NCI-H1930 (cell line): ENCODE measurements at places on chromosomes 1 and 21.
A peak's percentile ranks its signal among the peaks of the same experiment; 100 is the strongest.

DNA sequence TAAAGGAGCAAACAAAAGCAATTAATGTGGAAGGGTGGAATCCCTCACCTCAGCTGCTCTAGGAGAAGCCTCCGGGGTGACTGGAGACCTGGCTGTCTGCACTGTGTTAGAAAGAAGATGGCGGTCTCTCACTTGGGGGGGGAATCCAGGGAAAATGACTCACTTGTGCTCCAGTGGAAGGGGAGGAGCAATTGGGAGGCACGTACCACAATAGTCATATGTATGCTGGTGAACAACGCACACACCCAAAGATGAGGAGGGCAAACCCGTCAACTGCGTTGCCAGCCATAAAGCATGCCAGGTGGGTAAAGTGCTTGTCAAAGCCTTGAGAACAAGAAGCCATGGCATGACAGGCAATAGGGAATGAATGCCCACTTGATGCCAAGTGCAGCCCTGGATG, 22.1 kb downstream of the PLEKHA6 start:
- no peak for DNase-seq

DNA sequence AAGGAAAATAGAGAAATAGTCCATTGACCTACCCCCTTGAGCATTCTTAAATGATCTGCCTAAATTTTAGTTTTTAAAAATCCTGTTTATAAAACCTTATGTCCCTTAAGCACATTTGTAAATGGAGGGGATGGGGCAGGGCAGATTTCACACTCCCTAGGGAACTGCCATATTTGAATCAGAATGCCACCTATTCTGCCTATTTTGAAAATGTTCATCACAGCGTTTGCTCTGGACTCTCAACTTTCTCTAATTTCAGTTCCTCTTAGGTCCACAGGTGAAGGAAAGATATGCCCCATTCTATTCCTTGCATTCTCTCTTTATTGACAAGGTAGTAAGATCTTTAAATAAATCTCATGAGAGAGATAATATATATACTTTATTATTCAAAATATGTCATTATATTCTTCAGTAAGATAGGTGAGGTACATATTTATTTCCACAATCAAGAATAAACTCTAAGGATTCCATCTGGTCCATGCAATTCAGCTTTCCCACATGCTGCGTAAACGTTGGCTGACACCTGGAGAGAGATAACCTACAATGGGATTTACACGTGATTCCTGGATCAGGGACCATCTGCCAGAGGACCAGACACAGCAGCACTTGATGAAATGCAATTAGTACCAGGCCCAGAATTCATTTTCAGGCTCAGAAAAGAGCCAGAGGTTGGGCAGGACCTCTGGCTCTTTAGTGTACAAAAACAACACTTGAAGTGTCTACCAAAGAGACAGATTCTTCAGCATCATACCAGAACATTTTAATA, 1.2 kb upstream of the LPGAT1 start:
- no peak for DNase-seq

GRCh38 chr1:84267476-84267875, 34.0 kb upstream of the SAMD13 start:
- DNase-seq, result no peak

GRCh38 chr1:59025201-59025600, 241.4 kb upstream of the JUN start:
- no peak for DNase-seq

- DNase-seq, result no peak
Measured at GRCh38 chr1:7467476-7468175, 303.5 kb upstream of the VAMP3 start.

- DNase-seq, result peak; percentile 54
Measured at GRCh38 chr1:219927956-219928790, at the start of gene SLC30A10. SLC30A10 (minus strand) TSS chr1:219928557; CDS start chr1:219928440, 117 bp downstream.

- no peak for DNase-seq
Measured at GRCh38 chr1:207944571-207944970, 33.6 kb upstream of the CD34 start.

DNA sequence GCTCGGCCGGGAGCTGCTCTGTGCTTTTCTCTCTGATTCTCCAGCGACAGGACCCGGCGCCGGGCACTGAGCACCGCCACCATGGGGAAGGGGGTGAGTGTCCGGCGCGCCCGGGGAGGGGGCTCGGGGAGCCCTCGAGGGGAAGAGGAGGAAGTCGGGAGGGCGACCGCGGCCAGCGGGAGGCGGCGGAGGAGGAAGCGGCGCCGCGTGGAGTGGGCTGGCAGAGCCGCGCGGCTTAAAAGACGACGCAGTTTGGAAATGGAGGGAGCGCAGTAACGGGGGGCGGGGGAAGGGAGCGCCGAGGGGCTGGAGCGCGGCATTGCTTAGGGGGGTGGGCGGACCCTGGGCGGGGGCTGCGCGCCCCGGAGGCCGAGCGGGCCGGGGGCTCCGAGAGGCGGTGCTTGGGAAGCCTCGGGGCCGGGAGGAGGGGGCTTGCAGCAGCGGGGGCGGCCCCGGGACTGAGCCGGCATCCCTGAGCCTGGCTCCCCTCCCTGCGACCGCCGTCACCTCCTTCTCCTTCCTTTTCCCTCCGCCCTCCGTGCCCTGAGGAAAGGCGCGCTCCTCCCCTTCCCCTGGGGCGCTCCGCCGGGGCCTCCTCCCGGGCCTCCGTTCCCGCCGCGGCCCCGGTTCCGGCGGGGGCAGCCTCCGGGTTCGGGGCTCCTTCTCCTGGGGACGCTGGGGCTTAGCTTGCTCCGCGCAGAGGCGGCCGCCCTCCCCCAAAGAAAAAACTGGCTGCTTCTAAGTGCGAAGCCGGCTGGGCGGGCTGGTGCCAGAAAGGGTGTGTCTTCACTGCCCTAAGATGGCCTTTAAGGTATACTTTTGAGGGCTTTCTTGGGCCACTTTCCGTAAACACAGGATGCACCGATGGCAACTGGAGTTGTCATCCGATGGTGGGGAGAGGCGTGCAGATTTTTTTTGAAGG, 648 bp downstream of the ATP1A1 start:
- DNase-seq, result no peak

GRCh38 chr21:15365751-15366392, 301.1 kb upstream of the NRIP1 start:
- DNase-seq, result no peak

DNA sequence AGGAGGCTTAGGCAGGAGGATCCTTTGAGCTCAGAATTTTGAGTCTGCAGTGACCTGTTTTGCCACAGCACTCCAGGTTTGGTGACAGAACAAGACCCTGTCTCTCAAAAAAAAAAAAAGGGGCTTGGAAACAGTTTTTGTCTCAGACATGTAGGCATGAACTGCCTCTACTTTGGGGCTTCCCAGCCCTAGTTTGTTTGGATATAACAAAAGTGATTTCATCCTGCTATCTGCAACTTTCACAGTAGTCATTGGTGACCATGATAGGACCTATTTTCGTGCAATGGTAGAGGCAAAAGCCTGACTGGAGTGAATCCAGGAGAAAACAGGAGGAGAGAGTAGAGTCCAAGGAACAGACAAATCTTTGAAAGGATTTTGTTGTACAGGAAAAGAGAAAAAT, 20.3 kb upstream of the EVI5 start:
- DNase-seq, result no peak

DNA sequence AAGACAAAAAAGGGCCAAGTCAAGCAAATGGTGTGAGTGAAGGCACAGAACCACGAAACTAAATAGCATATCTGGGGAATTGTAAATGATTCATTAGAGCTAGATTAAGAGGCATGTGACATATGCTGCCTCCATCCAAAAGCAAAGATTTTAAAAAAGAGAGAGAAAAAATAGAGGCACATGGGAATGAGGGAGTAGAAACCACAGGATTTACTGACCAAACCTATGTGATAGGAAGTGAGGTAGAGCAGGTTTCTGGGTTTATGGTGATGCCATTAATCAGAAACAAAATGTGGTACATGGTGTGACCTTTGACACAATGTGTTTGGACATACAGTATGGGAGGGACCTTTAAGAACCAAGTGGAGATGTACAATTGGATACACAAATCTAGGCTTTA, 13.6 kb downstream of the C1orf52 start:
- DNase-seq, result no peak

DNA sequence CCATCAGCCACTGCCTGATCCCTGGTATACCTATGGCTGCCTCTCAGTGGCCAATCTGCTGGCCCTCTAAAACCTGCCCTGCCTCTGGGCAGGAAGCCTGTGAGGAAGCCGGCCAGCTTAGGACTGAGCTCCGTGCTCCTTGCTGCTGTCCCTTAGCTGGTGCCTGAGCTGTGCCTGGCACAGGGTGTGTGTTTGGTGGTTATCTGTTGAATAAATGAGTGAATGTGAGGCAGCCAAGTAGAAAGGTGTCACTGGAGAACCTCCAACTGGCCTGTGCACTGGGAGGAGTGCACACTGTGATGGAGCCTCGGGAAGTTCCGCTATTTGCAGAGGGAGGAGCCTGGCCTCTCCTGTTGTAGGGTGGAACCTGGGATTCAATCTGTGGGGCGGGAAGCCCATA, 63.4 kb upstream of the STUM start:
- DNase-seq, result no peak

DNA sequence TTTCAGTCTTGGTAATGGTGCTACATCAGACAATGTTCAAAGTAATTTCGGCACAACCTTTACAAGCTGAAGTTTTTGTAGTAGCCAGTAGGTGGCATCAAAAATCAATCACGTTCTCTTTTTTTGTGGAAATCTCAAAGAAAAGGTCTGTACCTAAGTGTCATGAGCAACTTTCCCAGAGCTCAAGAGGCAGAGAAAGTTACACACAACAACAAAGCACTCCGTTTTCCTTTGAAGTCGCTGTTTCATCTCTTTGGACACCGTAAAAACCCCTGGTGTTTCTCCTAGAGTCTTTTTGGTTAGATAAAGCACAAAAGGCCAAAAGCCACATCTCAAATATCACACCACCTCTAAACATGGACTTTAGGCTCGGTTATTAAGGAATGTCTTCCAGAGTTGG, 131.6 kb downstream of the LHX8 start:
- peak; percentile 8 for DNase-seq

GRCh38 chr1:58573705-58574591, 3.1 kb downstream of the TACSTD2 start:
- DNase-seq, result no peak

DNA sequence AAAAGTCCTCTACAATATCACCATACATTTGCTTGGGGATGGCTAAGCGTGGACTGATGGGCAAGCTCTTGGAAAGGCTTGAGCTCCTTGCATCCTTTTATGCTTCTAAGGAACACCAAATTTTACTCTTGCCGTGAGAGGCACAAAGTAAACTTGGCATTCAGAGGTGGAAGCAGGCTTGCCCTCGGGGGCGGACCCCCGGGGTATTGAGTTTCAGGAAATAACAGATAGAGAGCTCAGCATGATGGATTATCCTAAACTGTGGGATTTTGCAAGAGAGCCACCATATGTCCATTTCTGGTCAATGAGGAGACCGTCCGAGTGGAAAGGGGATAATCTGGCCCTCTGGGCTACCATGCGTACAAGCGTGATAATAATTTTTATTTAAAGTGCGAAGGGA, 14.0 kb downstream of the IFI16 start:
- DNase-seq, result no peak

DNA sequence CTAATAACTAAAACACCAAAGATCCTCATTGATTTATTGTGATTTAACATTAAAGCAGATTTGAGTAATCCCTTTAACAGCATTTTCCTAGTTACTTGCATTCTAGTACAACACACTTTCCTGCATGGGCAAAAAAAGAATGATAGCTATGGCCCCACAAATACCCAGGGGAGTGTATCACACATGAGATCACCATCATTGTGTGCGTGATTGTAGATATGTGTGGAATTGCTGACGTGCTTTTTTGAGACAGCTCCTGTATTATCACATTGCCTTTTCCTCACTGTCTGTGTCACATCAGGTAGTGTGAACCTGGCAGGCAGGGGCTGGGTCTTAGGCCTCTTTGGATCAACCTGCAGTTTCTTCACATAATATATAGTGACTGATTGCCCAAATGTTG, 48.5 kb upstream of the SAMD13 start:
- DNase-seq, result no peak

DNA sequence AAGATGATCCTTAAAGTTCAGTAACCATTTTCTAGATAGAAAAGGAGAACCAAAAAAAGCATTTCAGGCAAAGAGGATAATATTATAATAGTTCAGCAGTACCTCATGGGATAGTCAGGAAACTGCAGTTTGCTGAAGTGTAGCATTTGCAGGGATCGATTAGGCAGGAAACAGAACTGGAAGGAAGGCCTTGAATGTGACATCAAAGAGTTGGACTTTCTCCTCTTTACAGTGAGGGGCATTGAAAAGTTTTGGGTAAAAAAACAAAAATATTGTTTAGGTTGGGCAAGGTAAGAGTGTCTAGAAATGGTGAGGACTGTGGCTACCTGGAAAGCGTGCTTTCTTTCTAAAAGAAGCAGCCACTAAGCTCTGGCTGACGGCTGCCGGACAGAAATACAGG, 8.0 kb upstream of the IRF6 start:
- no peak for DNase-seq

GRCh38 chr1:234617986-234618736, 8.2 kb upstream of the IRF2BP2 start:
- no peak for DNase-seq

- DNase-seq, result no peak
Measured at GRCh38 chr1:182149411-182149965, 88.0 kb upstream of the ZNF648 start.

GRCh38 chr1:175443332-175443731, 250.8 kb upstream of the KIAA0040 start:
- DNase-seq, result no peak

GRCh38 chr1:10691740-10692125, 104.7 kb downstream of the CASZ1 start:
- DNase-seq, result no peak

DNA sequence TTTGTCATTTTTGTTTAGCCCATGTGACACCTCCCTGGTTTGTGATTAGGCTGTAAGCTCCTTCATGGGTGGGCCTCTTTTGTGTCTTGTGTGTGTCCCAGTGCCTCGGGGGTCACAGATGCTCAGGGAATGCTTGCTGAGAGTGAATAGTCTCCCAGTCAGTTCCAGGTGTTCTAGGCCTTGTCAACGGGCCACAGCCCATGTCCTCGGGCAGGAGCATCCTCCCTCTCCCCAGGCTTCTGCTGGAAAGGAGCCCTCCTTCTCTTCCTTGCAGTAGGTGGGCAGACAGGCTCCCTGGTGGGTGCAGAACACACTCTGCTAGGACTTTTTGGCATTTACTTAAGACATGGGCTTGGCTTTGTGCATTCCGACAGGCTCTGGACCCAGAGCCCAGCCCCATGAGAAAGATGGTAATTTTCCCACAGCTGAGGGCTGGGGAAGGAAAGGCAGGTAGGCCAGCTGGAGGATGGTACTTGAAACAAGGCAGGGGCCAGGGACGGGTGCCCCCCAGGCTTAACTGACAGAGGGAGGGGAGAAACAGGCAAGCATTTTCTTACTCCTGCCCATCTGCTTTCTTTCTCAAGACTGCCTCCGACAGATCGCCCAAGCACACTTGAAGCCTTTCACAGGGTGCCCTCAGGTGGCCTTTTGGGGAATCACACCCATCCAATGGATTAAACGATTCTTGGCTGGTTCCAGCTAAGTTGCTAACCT, 7.1 kb upstream of the CPLANE2 start:
- DNase-seq, result peak; percentile 24
